ENCODE measurements at places on chromosomes 3 and 15.

- DNase-seq: no peak
Observed at GRCh38 chr3:143699424-143699823, 148.8 kb downstream of the SLC9A9 start.

GRCh38 chr3:124671106-124671505, 59.1 kb upstream of the UMPS start:
- DNase-seq: no peak

DNA sequence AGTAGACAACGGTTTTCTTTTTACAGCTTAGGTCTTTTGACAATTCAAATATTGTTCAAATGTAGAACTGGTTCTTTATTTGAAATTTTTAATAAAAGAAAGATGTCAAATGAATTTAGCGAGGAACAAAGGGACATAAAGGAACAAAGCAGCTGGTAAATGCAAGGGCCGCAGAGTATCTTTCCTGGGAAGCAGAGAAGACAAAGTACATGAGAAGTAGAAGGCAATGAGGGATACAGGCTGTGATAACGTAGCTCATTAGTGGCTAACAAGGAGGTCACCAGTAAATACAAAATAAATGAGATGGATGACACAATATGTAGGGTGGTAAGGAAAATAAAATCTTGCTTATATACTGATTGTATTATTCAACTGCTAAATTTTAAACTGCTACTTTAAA, 762.8 kb downstream of the VGLL3 start:
- no peak for DNase-seq

DNA sequence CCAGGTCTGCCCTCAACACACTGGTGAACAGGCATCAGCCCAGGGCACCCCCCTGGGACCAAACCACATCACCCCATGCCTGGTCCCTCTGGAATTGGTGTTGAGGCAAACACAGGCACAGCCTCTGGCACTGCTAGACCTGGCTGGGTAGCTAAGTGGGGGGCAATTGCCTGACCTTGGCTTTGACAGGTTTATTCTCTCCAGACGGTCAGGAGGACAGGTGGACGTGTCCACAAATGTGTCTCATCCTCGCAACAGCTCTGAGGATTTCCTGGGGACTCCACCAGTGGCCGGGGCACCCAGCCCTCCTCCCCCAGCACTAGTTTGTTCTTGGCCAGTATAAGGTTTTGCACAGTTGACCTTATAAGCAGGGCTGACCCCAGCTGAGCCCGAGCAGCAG, 31.3 kb downstream of the TKT start:
- DNase-seq: no peak

- DNase-seq: no peak
Observed at GRCh38 chr3:5047764-5048419, 68.7 kb downstream of the BHLHE40 start.

DNA sequence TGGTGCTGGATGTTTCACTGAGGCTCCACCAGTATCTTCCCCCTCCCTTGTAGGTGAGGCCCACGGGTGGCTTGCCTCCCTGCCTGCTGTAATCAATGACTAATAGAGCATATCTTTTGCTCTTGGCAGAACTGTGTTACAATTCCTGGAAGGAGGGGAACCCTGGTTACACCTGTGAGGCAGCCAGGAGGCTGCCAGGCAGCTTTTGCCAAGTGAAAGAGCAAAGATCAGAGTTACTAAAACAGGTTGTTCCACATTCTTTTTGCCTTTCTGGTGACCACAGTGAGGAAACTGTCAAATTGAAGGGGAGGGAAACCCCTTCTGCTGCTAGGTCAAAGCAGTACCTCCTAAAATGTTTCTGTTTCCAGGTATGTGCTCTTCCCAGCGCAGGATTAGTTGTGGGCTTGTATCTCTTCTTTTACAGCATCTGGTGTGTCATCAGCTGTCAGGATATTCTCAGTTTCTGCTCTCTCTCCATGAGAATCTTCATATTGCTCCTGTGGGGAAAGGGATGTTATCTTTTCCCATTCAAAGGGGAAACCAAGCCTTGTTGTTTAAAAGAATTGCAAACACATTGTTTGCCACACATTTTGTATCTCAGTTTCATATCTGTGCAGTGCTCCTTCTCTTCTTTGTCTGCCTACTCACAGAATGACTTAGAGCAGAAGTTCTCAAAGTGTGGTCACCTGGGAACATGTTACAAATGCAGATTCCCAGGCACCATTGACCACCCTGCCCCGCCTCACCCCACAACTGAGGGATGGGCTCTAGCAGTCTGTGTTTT, 137.4 kb upstream of the UMPS start:
- no peak for DNase-seq

DNA sequence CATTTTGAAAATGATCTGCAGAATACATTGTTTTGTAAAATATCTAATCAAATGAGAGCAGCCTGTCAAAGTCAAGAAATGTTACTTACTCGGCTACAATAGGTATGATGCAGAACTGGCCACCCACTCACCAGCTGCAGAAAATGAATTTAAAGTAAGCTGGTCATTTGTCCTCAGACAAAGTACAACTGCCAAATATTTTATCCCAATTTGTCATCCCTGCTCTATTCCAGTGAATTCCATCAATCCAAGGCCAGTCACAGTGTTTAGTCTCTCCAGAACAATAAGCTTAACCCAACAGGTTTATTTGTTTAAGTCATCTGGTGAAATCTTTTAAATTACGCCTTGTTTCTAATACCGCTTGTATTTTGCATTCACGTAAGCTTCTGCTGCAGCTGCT, 46.6 kb upstream of the TCF12 start:
- no peak for DNase-seq

DNA sequence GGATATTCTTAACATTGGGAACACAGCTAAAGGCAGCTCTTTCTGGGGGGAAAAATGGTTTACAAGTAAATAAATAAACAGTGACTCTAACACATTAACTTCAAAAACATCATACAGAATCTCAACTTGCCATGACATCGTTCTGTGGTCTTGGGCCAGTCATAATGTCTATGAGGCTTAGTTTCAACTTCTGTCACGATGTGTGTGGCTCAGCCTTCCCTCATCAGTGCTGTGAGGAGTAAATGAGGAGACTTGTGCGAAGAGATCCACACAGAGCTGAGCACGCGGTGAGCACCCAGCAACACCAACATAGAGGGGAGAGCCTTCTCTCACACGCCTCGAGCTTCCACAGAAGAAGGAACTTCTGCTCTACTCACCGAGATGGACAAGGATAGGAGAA, 49.0 kb downstream of the DZIP1L start:
- DNase-seq: no peak

DNA sequence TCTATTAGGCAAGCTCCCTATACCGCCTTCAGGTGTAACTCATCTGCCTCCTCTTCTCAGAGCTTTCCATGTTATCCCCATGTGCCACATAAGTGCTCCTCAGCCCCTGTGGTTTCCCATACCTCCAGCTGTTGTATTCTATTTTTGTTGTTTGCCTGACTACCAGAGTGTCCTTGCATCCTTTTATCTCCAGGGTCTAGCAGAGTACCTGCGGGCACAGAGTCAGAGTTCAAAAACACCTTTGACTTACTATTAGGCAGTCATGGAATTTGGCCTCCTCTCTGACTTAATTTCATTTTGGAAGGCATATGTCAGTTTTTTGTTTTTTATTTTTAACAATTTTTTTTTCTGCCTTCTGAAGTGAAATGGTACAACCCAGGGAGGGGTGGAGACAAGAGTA, 7.1 kb downstream of the GPR87 start:
- no peak for DNase-seq

GRCh38 chr3:45100981-45101407, 45.2 kb downstream of the CDCP1 start:
- DNase-seq: no peak

DNA sequence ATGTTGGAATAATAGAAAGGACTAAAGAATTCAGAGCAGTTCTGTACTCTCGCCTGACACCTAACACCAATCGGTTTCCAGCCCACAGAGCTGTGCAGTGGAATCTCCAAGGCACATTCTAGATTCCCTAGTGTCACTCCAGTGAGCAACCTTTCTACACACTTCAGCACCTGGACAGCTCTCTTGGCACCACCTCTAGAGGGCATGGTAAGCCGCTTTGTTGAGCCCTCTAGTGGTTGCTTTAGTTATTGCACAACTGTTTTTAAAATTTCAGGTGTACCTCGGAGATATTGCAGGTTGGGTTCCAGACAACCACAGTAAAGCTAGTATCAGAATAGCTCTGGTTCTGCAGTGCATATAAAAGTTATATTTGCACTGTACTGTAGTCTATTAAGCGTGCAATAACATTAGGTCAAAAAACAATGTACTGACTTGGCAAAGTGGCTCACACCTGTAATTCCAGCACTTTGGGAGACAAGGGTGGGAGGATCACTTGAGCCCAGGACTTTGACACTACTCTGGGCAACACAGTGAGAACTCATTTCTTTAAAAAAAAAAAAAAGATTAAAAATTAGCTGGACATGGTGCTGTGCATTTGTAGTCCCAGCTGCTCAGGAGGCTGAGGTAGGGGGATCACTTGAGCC, 26.5 kb upstream of the ERC2 start:
- DNase-seq: peak; percentile 84

DNA sequence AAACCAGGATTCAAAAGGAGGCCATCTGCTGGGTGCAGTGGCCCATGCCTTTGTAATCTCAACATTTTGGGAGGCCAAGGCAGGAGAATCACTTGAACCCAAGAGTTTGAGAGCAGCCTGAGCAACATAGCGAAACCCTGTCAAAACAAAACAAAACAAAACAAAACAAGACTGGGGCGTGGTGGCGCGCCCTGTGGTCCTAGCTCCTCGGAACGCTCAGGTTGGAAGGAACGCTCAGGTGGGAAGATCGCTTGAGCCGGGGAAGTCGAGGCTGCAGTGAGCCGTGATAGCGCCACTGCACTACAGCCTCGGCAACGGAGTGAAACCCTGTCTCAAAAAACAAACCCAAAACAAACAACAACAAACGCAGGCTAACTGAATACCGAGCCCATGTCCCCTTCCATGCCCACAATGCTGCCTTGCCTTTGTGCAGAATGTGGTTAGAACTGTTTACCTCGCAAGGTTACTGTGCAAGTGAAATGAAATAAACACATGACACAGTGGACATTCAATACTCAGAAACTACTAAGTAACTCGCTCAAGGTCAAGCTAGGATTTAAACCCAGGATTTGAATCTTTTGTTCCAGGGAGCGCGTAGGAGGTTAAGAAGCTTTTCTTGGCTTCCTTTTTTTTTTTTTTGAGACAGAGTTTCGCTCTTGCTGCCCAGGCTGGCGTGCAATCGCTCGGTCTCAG, 766 bp upstream of the EMC4 start:
- DNase-seq: no peak

- no peak for DNase-seq
Observed at GRCh38 chr3:69690-70089, 126.9 kb upstream of the CHL1 start.

GRCh38 chr3:10707400-10708215, 108.4 kb upstream of the SLC6A11 start:
- no peak for DNase-seq

- DNase-seq: no peak
Observed at GRCh38 chr15:83449250-83449671, 2.1 kb downstream of the SH3GL3 start.

- DNase-seq: no peak
Observed at GRCh38 chr3:139044366-139045210, at the start of gene PRR23C. PRR23C (minus strand) TSS chr3:139044892; CDS start chr3:139044620, 272 bp downstream.

DNA sequence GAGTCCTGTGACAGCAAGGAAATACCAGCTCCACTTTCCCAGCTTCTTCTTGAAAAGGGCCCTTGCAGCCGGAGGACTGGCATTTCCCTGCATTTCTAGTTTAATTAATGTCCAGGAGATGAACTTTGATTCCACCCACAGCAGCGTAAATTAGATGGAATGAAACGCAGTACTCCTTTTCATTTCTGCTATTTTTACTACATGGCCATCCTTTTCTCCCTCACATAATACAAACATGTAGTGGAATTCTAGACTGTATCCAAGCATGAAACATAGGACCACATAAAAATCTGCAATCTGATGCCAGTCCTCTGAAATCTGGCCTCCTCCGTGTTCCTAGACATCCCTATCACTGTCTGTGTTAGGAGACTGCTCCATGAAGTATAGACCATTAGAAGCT, 403.2 kb downstream of the NR2F2 start:
- no peak for DNase-seq

GRCh38 chr3:187264911-187265310, 26.6 kb downstream of the MASP1 start:
- no peak for DNase-seq

GRCh38 chr3:177015881-177016280, 181.4 kb downstream of the TBL1XR1 start:
- no peak for DNase-seq

DNA sequence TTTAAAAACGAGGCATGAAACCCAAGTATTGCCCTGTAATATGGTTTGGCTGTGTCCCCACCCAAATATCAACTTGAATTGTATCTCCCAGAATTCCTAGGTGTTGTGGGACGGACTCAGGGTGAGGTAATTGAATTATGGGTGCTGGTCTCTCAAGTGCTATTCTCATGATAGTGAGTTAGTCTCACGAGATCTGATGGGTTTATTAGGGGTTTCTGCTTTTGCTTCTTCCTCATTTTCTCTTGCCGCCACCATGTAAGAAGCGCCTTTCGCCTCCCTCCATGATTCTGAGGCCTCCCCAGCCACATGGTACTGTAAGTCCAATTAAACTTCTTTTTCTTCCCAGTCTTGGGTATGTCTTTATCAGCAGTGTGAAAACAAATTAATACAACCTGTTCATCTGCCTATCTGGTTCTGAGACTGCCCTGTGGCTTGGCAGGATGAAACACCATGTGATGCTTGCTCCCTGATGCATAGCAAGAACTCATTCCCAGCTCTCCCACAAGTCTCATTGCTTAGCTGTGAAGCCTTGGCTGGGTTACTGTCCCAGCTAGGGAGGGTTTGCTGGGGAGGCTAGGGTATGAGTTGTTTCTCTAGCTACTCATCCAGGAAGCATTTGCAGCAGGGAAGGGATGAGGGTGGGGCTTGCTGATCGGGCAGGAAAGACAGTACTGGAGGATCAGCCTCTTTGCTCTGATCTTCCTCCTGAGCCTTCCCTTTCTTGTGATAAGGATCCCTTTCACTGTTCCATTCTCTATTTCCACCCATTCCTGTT, 3.7 kb upstream of the SQOR start:
- no peak for DNase-seq

DNA sequence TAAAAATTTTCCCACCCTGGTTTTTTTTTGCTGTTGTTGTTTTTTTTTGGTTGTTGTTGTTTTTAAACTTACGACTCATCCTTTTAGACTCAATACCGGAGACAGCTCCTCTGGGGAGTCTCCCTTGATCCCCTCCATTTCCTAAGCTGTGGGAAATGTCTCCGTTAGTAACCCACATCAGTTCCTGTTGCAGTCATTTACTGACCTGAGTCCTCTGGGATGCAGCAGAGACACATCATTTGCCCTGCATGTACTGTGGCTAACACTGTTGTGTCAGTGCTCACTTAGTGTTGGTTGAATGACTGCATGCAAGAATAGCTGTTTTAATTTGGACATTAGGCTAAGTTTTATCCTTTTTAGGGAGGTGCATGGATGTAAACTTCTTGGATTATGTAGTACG, 83.8 kb downstream of the MBNL1 start:
- DNase-seq: no peak

- no peak for DNase-seq
Observed at GRCh38 chr15:25504307-25504706, 65.5 kb upstream of the UBE3A start.
